ENCODE measurements at places on chromosomes 4 and X. TPM values are rescaled to one million over a fixed set of nuclear protein-coding genes. Genes with fewer than 3 reads are reported as not detected.

LIMCH1 gene
- total RNA-seq = 158 TPM

SMPX gene
- not detected for total RNA-seq

AFAP1 gene
- 32.1 TPM for total RNA-seq

DNAAF6 gene
- not detected for total RNA-seq

CFI gene
- total RNA-seq = 20.5 TPM

UGDH gene
- 736 TPM for total RNA-seq

GPC4 gene
- 28.4 TPM for total RNA-seq

AP1AR gene
- 10.0 TPM for total RNA-seq

NOX1 gene
- total RNA-seq = not detected

CXCL9 gene
- 1.2 TPM for total RNA-seq

MAGEA1 gene
- total RNA-seq = not detected

PTCHD1 gene
- 1.6 TPM for total RNA-seq

- H3K27me3 ChIP-seq = no peaks in the 10 kb centered on the region
- H3K4me1 ChIP-seq = no peaks in the 10 kb centered on the region
- no peak overlapping the region for H3K27ac ChIP-seq
- no peaks in the 10 kb centered on the region for H3K36me3 ChIP-seq
- H3K4me3 ChIP-seq = no peak overlapping the region
Observed at GRCh38 chrX:88977835-88978234, 230.8 kb downstream of the CPXCR1 start.

GRCh38 chr4:132094017-132094416, 1055.1 kb upstream of the PCDH10 start:
- DNase-seq = no peak
- no peaks in the 10 kb centered on the region for H3K36me3 ChIP-seq
- no peaks in the 10 kb centered on the region for H3K27me3 ChIP-seq
- no peaks in the 10 kb centered on the region for H3K4me1 ChIP-seq
- no peak overlapping the region for H3K4me3 ChIP-seq

DNA sequence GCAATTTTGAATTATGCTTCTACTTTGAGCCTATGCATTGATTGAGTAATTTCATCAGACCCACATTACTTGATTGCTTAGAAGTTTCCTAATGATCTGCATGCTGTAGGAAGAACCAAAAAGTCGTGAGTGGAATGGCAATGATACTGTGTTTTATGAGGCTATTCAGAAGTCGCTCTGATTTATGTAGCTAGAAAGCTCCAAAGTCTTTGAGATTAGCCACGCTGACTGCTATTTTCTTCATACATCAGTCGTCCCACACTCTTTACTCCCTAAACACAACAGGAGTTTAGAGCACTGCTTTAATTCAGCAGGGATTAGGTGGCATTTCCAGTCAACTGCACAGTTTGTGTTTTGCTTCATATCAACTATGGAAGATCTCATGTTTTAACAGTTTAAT, 4.1 kb downstream of the GRID2 start:
- no peaks in the 10 kb centered on the region for H3K36me3 ChIP-seq
- peaks cover 16% of the 10 kb centered on the region for H3K4me1 ChIP-seq
- DNase-seq = no peak
- no peak overlapping the region for H3K27ac ChIP-seq

- H3K27ac ChIP-seq = no peak overlapping the region
- no peak overlapping the region for H3K4me3 ChIP-seq
- DNase-seq = no peak
- H3K27me3 ChIP-seq = no peaks in the 10 kb centered on the region
- no peaks in the 10 kb centered on the region for H3K4me1 ChIP-seq
- H3K36me3 ChIP-seq = no peaks in the 10 kb centered on the region
Observed at GRCh38 chr4:19285146-19285545, 966.6 kb upstream of the SLIT2 start.

DNA sequence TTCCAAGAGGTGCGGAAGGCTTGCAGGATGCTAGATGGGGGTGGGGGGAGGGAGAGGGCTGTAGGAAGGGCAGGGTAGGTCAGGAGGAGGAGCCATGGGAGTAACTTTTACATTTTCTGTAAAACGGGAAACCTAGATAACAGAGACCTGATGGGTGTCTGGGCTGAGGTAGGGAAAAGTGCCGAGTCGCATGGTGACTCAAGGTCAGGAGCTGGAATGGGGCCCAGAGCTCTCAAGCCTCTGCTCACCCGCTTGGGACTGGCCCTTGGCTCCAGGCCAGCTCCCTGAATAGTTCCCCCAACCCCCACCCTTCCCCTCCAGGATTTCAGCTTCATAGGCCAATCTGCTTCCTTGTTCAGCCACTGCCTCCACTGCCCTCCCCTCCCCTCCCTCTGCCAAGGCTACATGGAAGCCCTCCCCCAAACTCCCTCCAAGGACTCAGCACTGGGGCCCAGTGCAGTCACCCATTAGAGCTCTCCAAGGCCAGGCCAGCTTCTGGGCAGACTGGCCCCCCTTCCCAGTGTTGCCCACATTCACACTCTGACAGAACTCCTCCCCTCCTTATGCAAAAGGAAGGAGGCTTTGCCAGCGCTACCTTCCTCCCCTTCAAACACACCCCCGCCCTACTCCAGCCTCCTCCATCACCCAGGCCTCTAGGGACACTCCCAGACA, 43.6 kb downstream of the TSC22D3 start:
- peaks cover 23% of the 10 kb centered on the region for H3K4me1 ChIP-seq
- no peak overlapping the region for H3K4me3 ChIP-seq
- no peaks in the 10 kb centered on the region for H3K36me3 ChIP-seq
- no peaks in the 10 kb centered on the region for H3K27me3 ChIP-seq
- peak overlapping the region; percentile 80 for H3K27ac ChIP-seq

DNA sequence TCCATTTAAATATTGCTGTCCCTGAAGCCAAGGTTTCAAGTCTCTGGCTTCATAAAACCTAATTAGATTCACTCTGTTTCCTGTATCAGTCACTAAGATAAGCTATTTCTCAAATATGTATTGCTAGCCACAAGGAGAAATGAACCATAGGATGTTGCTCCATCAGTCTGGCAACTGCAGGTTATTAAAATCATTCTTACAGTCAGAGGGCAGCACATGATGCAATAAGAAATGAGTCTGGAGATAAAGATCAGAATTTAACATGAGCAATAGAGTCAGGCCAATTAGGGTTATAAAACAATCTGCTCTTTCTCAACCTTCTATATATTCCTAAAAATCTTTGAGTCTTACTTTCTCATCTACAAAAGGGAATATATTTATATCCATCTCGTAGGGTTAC, 7.2 kb downstream of the PRKG2 start:
- H3K27me3 ChIP-seq = no peaks in the 10 kb centered on the region
- H3K4me1 ChIP-seq = no peaks in the 10 kb centered on the region
- DNase-seq = no peak
- H3K4me3 ChIP-seq = no peak overlapping the region

DNA sequence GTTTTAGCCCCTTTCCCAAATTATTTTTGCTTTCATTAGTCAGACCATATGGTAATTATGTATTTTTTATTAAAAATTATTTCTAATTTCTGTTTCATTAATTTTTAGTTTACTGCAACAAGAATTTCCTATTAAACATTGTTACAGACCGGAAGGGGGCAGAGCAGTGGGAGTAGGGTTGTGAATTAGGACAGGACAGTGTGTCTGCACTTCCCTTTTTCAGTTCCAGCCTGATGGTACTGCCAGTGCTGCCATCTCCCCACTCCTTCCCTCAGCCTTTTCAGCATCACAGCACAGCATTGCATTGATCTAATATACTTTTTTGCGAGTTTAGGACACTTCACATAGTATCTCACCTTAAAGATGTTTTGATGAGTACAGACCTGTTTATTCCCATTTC, 76.5 kb downstream of the STIM2 start:
- H3K27me3 ChIP-seq = no peaks in the 10 kb centered on the region
- no peak for DNase-seq
- H3K4me3 ChIP-seq = no peak overlapping the region
- H3K4me1 ChIP-seq = no peaks in the 10 kb centered on the region
- no peaks in the 10 kb centered on the region for H3K36me3 ChIP-seq
- H3K27ac ChIP-seq = no peak overlapping the region

- no peaks in the 10 kb centered on the region for H3K27me3 ChIP-seq
- no peaks in the 10 kb centered on the region for H3K36me3 ChIP-seq
- DNase-seq = no peak
- H3K27ac ChIP-seq = peak overlapping the region; percentile 71
Observed at GRCh38 chrX:66632981-66633380, 5.9 kb downstream of the EDA2R start.

- no peaks in the 10 kb centered on the region for H3K27me3 ChIP-seq
- H3K4me1 ChIP-seq = no peaks in the 10 kb centered on the region
- no peaks in the 10 kb centered on the region for H3K36me3 ChIP-seq
- DNase-seq = no peak
- H3K4me3 ChIP-seq = no peak overlapping the region
- H3K27ac ChIP-seq = no peak overlapping the region
Observed at GRCh38 chr4:90425893-90426292, 298.7 kb downstream of the CCSER1 start.

GRCh38 chr4:71648448-71648847, 135.4 kb downstream of the GC start:
- H3K36me3 ChIP-seq = no peaks in the 10 kb centered on the region
- H3K27ac ChIP-seq = no peak overlapping the region
- DNase-seq = no peak
- H3K4me3 ChIP-seq = no peak overlapping the region
- no peaks in the 10 kb centered on the region for H3K27me3 ChIP-seq
- H3K4me1 ChIP-seq = no peaks in the 10 kb centered on the region

DNA sequence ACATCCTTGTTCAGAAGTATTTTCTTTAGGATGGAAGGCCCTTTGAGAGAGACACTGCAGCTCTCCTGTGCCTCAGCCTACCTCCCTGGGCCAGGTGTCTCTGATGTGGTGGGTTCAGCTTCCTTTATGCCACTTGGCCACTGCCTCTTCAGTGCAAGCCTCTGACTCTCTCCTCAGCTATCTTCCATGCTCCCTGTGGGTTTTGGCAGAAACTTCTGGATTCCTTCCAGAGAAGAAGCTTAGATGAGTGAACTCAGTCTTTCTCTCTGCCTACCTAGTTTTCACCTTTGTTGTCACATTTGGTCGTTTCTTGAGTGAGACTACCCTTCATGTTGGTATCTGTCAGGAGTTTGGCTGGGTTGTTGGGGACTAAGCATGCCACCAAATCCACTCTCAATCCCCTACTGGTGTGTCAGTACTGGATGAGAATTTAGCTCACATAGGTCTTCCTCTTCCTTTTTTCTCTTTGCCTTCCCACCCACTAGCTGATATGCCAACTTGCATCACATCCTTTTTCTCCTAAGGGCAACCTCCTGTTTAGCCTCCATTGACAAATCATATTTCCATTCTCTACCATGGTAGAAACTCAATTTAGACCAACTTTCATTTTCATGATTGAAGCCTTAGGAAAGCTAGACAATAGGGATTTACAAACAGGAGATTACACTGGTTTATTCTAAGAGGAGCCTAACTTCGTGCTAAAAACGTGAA, 32.0 kb downstream of the IL15 start:
- H3K4me1 ChIP-seq = no peaks in the 10 kb centered on the region
- H3K27me3 ChIP-seq = no peaks in the 10 kb centered on the region
- no peaks in the 10 kb centered on the region for H3K36me3 ChIP-seq
- DNase-seq = no peak
- no peak overlapping the region for H3K4me3 ChIP-seq
- no peak overlapping the region for H3K27ac ChIP-seq

- H3K27ac ChIP-seq = no peak overlapping the region
- H3K4me1 ChIP-seq = no peaks in the 10 kb centered on the region
- H3K27me3 ChIP-seq = no peaks in the 10 kb centered on the region
Observed at GRCh38 chr4:55018521-55018920, 106.9 kb downstream of the KDR start.

GRCh38 chr4:189870511-189871234, 70.0 kb upstream of the FRG1 start:
- no peak overlapping the region for H3K27ac ChIP-seq
- H3K4me3 ChIP-seq = no peak overlapping the region
- H3K27me3 ChIP-seq = no peaks in the 10 kb centered on the region
- no peaks in the 10 kb centered on the region for H3K36me3 ChIP-seq
- no peak for DNase-seq

DNA sequence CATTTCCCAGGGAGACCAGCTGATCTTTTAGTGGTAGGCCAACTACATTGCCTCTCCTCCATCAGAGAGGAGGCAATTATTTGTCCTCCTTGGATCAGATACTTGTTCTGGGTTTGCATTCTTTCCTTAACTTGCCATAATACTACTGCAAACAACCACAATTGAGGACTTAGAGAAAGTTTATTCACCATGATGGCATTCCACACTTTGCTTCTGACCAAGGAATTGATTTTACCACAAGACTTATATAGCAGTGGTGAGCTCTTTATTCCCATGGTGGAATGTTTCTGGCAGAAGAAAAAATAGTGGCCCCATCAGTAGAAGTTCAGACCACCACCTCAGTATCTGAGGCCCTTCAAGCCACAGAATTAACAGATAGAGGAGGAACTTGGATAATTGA, 123.9 kb upstream of the PPP3CA start:
- DNase-seq = no peak
- H3K4me1 ChIP-seq = no peaks in the 10 kb centered on the region
- no peaks in the 10 kb centered on the region for H3K36me3 ChIP-seq
- no peak overlapping the region for H3K4me3 ChIP-seq
- no peaks in the 10 kb centered on the region for H3K27me3 ChIP-seq

DNA sequence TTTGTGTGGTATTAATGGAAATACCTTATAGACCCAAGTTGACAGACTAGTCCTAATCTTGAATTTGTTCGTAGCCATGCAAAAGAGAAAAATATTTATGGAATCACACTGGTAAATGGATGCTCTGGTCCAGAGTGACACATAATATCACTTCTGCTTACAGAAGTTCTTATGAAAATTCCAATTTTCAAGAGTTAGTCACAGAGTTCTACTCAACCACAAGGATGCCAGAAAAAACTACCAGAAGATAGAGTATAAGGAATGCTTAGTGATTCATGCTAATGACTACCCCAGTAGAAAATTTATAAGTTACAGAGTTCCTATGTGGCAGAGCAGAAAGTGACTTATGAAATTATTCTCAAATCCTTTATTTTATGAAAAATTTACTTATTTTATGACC, 1384.8 kb downstream of the FAM133A start:
- H3K36me3 ChIP-seq = no peaks in the 10 kb centered on the region
- H3K4me3 ChIP-seq = no peak overlapping the region
- no peak overlapping the region for H3K27ac ChIP-seq
- H3K27me3 ChIP-seq = no peaks in the 10 kb centered on the region
- DNase-seq = no peak

- H3K36me3 ChIP-seq = no peaks in the 10 kb centered on the region
- no peaks in the 10 kb centered on the region for H3K4me1 ChIP-seq
- H3K4me3 ChIP-seq = no peak overlapping the region
Observed at GRCh38 chr4:115944146-115944905, 830.9 kb upstream of the NDST4 start.

DNA sequence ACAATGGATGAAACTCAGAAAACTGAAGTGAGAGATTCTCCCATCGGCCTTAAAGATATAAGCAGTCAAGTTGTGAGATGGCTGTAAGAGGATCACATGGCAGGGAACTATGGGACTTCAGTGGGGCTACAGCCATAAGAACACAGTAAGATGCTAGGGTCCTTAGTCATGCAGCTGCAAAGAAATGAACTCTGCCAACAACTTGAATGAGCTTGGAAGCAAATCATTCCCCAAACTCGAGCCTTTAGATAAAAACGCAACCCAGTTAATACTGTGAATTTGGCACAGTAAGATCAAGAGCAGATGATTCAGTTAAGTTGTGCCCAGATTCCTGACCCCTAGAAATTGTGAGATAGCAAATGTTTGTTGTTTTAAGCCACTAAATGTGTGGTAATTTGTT, 117.3 kb downstream of the FAM13A start:
- no peaks in the 10 kb centered on the region for H3K27me3 ChIP-seq
- H3K4me3 ChIP-seq = no peak overlapping the region
- no peaks in the 10 kb centered on the region for H3K4me1 ChIP-seq
- DNase-seq = no peak
- H3K36me3 ChIP-seq = no peaks in the 10 kb centered on the region
- H3K27ac ChIP-seq = no peak overlapping the region

GRCh38 chr4:72366601-72367000, 202.4 kb downstream of the ADAMTS3 start:
- H3K36me3 ChIP-seq = no peaks in the 10 kb centered on the region
- H3K4me3 ChIP-seq = no peak overlapping the region
- H3K27me3 ChIP-seq = no peaks in the 10 kb centered on the region
- H3K27ac ChIP-seq = no peak overlapping the region

Data from thoracic aorta (tissue), 2 donors.